ENCODE measurements at places on chromosomes 12 and 14. TPM values are rescaled to one million over a fixed set of nuclear protein-coding genes. Genes with fewer than 3 reads are reported as not detected.

PTPN21 gene
- total RNA-seq: 24.3 TPM

CLEC14A gene
- total RNA-seq: 44.6 TPM

DNA sequence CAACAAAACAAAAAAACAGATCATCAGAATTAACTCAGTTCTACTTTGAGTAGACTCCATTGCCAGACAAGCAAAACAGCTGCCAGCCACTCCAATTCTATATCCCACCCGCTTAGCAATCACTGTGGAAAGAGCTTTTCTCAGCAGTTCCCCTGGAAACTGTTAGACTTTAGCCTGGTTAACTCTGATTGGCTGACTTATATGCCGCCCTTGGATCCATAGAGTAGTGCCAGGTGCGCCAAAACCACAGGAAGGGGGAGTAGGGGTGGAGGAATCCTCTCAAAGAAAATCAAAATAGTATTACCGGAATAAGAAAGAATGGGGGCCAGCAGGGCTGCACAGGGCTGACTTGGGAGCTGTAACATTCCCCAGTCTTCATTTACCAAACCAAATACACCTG, 5.4 kb upstream of the EML5 start:
- H3K27me3 ChIP-seq: no peaks in the 10 kb centered on the region
- no peak for DNase-seq
- H3K4me1 ChIP-seq: peaks cover 4% of the 10 kb centered on the region
- no peak overlapping the region for H3K27ac ChIP-seq

DNA sequence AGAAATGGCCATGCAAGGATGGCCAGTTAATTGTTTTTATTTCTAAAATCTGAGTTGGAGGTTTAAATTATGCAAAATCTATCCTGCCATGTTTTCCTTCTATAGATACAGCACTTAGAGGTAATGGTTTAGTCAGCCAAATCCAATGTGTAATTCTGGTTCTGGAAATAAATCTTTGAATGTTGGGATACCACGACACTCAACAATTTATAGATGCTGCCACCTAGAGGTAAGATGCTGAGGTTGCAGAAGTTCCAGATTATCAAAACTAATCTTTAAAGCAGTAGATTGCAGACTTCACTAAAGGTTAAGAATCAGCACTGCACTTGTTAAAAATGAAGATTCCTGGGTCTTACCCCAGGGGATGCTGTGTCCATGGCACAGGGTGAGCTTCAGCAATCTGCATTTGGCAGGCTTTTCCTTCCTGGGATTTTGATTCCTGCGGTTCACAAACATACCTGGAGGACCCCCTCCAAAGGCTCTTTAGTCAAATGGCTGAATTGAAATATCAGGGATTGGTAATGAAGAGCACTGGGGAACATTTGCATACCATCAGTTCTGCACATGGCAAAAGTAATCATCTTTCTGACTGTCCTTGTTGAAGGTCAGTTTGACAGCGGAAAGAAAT, 53.4 kb upstream of the ANO4 start:
- no peaks in the 10 kb centered on the region for H3K36me3 ChIP-seq
- no peak for DNase-seq
- H3K4me1 ChIP-seq: no peaks in the 10 kb centered on the region
- no peak overlapping the region for H3K4me3 ChIP-seq
- no peak overlapping the region for H3K27ac ChIP-seq

DNA sequence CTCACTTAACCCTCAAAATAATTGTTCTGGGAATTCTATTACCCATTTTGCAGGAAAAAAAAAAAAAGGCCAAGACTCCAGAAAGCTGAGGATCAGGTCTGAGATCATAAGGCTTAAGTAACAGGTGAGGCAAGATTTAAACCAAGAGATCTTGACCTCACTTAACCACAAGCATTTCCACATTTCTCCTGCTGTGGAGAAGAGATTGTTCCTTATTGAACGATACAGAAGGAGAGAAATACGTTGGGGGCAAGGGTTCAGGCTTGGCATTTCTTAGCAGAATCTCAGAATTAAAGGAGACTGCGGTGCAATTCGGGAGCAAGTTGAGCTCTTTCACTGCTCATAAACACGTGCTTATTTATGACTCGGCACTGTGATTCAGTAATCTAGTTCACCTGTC, 885.3 kb upstream of the TMEM132C start:
- no peak overlapping the region for H3K27ac ChIP-seq
- no peaks in the 10 kb centered on the region for H3K27me3 ChIP-seq
- H3K4me3 ChIP-seq: no peak overlapping the region
- no peak for DNase-seq
- H3K4me1 ChIP-seq: peaks cover 6% of the 10 kb centered on the region
- H3K36me3 ChIP-seq: no peaks in the 10 kb centered on the region

GRCh38 chr12:65122703-65123102, 1.6 kb upstream of the WIF1 start:
- DNase-seq: no peak
- no peaks in the 10 kb centered on the region for H3K36me3 ChIP-seq
- no peak overlapping the region for H3K4me3 ChIP-seq
- no peak overlapping the region for H3K27ac ChIP-seq
- peaks cover 9% of the 10 kb centered on the region for H3K4me1 ChIP-seq

DNA sequence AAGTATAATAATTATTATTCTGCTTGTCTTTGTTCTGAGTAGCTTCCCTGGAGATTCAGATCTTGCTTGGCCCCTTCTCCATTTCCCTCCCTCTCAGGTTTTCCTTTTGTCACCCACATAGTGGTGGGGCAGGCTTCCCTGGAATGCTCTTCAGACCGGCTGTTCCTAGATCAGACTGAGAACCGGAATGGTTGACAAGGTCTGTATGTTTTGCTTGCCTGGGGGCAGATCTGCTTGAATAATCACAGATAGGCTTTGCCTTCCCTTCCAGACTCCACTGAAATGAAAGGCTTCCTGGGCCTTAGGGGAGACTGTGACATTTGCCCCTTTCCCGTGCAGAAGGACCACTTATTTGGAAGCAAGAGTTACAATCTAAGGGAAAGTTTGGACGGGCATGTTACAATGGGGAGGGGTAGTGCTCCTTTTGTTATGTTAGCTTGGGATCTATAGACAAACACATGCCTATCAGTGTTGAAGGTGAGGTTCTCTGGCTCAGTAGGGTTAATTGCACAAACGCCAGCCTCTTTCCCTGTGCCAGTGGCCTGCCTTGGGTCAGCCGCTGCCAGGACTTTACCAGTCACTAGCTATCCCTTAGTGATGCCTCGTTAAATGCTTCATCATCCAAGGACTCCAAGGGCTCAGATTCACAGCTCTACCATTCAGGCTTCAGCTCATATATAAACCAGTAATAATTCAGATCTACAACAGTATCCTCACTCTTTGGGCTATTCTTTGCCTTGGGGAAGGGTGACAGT, 178.6 kb downstream of the SNAPC1 start:
- H3K36me3 ChIP-seq: no peaks in the 10 kb centered on the region
- no peak overlapping the region for H3K4me3 ChIP-seq
- H3K4me1 ChIP-seq: no peaks in the 10 kb centered on the region
- DNase-seq: no peak
- no peak overlapping the region for H3K27ac ChIP-seq

Data from right atrium auricular region (tissue), 2 donors.